ENCODE measurements at places on chromosomes 6 and 20.
A peak's percentile ranks its signal among the peaks of the same experiment; 100 is the strongest.

GRCh38 chr20:45055056-45055455 lies 45.9 kb downstream of the KCNS1 start:
- no peak for DNase-seq

- DNase-seq: no peak
Observed at GRCh38 chr20:20712004-20712473, 405 bp downstream of the RALGAPA2 start.

GRCh38 chr20:6566821-6567220 lies 200.7 kb upstream of the BMP2 start:
- no peak for DNase-seq

- DNase-seq: peak; percentile 48
Observed at GRCh38 chr20:45300961-45301360, 5.7 kb upstream of the RBPJL start.

GRCh38 chr20:8505476-8506200 lies 373.6 kb downstream of the PLCB1 start:
- no peak for DNase-seq

GRCh38 chr20:7902879-7903278 lies 37.4 kb downstream of the HAO1 start:
- no peak for DNase-seq
